ENCODE measurements at places on chromosomes 5 and 9. TPM values are rescaled to one million over a fixed set of nuclear protein-coding genes. Genes with fewer than 3 reads are reported as not detected.

- no peak for DNase-seq
Observed at GRCh38 chr9:23926368-23926767, 100.3 kb upstream of the ELAVL2 start.

DNA sequence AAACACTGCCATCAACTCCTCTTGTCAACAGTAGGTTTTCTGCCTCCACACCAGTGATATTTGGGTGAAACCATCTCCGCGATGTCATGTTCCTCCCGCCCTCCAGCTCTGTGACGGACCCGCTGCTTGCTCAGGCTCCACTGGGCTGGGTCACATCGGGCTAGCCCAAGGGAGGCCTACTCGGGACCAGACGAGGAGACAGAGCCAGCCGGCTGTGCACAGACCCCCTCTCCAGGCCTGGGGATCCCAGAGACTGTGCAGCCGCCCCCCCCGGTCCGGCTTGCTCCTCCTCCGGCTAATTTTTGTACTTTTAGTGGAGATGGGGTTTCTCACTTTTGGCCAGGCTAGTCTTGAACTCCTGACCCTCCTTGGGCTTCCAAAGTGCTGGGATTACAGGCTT is 202.4 kb upstream of the PRDM9 start:
- DNase-seq = no peak

DNA sequence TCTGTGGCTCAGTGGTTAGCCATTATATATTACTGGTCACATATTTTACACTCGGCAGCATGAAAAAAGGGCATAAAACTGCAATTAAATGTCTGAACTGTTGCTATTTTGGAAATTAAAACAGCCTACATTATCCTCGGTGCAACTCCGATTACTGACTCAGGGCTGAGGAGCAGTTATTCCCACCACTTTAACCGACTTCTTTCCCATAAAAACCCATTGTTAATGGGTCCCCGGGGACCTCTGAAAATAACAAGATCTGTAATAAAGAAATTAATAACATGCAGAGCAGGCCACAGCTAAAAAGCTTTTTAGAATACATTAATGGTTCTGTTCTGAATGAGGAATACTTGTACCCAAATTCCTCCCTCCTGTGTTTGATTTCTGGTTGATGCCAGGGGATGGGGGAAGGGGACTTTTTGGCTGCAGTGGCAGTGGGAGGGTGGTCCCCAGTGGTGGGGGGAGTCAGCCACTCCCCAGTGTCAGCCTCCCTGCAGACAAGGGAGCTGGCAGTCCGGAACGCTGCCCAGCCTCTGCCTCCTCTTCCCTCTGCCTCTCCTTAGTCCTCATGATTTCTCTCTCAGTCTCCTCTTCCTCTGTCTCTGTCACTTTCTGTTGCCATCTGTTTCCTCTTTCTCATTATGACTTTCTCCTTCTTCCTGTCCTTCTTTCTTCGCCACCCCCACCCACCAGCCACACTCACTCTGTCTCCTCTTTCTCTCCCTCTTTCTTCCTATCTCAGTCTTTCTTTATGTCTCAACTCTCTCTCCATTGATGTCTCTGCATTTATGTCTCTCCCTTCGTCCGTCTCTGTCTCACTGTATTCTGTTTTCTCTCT is 59.0 kb upstream of the ZBTB43 start:
- no peak for DNase-seq

DNA sequence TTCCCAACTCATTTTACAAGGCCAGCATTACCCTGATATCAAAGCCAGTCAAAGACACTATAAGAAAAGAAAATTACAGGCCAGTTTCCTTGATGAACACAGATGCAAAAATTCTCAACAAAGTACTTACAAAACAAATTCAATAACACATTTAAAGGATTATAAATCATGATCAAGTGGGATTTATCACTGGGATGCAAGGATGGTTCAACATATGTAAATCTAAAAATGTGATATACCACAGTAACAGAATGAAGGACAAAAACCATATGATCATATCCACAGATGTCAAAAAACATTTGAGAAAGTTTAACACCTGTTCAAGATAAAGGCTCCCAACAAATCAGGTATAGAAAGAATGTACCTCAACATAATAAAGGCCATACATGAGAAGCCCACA is 130.6 kb downstream of the NDUFS4 start:
- no peak for DNase-seq

GRCh38 chr9:127644943-127645342 is 32.9 kb downstream of the STXBP1 start:
- DNase-seq = no peak

DNA sequence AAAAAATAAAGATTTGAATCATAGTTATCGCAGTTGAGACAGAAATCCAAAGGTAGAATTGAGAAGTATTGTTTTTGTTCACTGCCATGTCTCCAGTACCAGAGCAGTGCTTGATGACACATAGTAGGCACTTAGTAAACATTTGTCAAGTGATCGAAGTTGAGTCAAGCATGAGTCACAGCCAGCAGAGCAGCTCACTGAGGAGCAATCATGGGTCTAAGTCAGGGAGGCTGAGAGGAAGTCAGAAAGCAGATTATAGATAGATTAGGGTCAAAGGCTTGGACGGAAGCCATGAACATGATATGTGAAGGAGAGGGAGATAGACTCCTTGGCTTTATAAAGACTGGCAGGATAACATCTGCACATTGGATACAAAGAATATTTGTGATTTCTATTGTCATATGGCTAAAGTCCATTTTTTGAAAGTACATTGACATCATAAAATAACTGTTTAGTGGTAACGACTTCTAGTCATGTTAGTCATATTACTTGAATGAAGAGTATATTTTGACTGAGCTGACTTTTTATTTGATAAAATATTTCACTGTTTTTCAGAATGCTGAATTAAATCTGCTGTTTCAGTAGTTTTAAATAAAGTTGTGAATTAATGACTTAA is 168.5 kb downstream of the RAB3C start:
- DNase-seq = peak; percentile 86

DNA sequence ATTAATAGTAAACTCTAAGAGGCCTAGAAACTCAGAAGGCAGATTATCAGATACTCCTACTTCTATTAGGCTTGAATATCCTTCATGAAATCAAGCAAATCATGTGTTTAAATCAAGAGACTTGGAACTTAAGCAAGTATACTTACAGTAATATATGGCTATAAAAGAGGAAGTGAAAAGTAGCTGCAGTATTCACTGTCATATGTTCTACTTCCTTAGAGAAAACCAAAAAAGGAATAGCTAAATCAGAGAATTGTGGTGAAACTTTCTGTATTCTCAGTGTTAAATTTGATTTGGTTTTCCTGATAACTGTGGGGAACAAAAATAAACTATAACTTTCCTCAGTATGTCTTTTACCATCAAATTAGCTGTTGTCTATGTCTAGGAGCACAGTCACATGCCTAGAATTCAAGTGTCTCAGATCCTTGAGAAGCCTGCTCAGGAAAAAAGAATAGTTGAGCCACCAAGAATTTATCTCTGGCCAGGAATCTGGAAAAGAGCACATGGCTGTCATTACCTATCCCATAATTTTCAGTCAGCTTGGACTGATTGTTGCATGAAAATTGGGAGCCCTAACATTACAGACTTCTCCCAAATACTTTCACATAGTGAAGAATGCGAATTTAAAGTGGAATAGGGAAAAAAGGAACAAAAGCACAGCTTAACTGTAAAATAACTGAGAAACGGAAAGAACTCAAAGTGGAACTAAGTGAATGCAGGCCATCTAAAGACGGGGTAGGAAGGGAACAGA is 1.7 kb downstream of the FKBP15 start:
- DNase-seq = no peak

DNA sequence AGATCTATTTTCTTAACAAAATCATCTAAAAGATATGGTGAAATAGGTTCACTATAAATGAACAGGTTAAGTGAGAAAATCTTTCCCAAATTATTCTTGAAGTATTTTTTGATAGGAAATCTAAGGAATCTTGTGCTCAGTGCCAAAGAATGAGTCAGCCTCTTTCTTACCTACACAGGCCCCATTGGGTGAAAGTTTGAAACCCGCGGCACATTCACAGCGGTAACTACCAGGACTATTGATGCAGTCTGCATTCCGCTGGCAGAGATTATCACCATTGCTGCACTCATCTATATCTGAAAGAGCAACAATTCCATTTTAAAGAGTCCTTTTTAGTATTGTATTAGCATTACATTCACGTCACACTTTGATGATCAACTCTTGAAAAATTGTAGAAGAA is 221.8 kb downstream of the SLC12A2 start:
- no peak for DNase-seq

DNA sequence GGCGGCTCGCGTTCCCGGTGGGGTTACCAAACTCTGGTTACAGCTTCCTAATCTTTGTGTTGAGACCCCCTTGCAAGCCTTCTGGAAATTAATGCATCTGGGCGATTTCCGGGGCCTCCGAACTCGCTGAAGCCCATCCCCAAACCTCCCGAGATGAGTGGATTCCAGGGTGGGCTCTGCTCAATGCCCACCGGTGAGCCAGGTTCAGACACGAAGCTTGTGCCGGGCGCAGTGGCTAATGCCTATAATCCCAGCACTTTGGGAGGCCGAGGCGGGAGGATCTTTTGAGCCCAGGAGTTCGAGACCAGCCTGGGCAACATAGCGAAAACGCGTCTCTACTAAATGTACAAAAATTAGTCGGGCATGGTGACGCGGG is 356 bp upstream of the HACD4 start:
- DNase-seq = no peak

- DNase-seq = no peak
Observed at GRCh38 chr9:133162861-133163503, 732 bp downstream of the GBGT1 start.

DNA sequence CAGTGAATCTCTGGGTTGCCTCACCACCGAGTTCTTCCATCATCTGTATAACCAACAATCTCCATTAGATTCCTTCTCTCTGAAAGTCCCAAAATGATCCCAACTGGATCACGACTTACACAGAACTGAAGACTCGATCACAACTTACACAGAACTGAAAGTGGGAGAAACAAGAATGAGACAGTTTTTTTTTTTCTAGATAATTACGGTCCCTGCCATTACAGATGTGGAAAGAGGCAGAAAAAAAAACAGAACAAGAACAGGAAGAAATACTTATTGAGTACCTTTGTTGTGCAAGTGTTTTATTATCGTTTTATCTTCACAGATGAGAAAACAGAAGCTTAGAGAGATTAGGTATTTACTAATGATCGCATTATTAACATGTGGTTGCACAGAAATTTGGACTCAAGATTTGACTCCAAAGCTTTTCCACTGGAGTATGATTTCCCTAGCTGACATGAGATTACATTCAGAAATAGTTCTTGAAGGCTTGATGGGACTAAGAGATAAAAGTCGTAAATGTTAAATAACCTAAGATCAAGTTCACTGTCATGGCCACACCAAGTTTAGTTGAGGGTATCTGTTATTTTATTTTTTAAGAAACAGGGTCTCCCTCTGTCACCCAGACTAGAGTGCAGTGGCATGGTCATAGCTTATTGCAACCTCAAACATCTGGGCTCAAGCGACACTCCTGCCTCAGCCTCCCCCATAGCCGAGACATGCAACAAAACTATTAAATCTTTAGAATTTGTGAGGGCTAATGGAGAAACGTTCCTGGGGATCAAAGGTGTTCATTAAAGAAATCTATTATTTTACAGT is 8.9 kb downstream of the PLK2 start:
- DNase-seq = peak; percentile 45

- DNase-seq = no peak
Observed at GRCh38 chr9:126698756-126699155, 85.0 kb downstream of the LMX1B start.

DNA sequence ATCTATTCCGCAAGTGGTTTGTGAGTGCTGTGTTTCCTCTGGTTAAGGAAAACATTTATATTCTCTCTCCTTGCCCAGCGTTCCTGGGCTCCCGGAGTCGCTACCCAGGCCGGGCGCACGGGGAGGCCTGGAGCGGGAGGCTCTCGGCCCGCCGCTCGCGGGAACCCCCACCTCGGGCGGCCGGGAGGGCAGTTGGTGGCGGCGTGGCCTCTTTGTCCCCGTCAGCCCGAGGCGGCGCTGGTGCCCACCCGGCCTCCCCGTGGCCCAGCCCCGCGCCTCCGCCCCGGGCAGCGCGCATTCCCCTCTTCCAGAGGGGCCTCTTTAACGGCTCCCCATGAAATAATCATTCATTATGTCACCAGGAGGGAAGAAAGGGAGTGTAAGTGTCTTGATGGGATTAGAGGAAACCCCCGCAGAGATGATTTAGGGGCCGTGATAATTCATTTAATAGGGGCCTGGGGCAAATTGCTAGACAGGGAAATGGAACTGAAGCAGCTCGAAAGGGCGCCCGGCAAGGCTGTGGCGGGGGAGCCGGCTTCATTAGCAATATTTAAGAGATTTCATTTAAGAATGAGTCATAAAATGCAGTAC is 181.9 kb upstream of the TBCA start:
- no peak for DNase-seq

- DNase-seq = no peak
Observed at GRCh38 chr9:35537913-35538312, 48.0 kb downstream of the RUSC2 start.

GRCh38 chr5:18807256-18808149 is 1173.2 kb downstream of the TAF11L14 start:
- peak; percentile 73 for DNase-seq

Gene SMIM33
- total RNA-seq = not detected

Gene SPRY4
- total RNA-seq = 3.7 TPM

Gene PCDHA9
- 0.51 TPM for total RNA-seq

Gene RNF224
- total RNA-seq = not detected

Gene SPINK6
- not detected for total RNA-seq

All from Daoy (cell line).